ENCODE measurements at places on chromosomes 7 and 10.

DNA sequence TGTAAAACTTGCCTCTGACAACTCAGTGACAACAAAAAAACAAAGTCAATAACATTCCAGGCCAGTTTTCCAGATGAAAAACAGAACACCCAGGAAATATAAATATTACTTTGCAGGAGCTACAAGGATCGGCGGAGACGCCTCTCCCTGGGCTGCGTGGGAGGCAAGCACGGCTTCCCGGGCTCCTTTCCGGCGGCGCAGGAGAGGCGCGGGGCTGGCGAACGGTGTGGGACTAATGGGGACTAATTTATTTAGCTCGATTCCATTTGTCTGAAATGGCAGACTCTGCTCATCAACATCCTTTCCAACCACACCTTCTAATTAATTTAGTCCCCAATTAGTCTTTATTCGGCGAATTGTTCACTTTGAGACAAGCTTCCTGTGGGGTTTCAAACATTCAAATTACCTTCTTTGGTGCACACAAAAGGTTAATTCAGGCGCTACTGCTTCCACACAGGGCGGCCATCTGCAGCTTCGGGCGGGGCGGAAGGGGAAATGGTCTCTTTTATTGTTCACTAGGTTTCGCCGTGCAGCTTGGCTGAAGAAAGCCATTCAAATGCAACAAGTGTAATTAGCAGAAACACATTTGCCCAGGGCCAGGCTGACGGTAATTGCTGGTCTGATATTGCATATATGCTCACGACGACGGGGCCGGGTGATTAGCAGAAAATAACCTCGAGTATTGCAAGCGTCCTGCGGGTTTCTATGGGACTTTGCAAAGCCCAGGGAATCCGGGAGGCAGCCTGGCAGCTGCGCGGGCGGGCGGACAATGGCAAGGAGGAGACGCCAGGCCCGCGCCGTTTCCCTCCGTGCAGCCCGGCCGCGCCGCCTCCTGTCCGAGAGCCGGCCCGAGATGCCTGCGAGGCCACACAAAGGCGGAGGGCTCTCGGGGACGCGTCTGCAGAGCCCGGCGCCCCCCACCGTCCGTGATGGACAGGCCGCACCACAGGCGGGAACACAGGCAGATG is 270.1 kb downstream of the PTPRN2 start:
- DNase-seq = no peak

GRCh38 chr7:16071246-16071857 is 350.0 kb downstream of the CRPPA start:
- DNase-seq = peak; percentile 15

GRCh38 chr7:113828581-113828980 is 90.2 kb downstream of the PPP1R3A start:
- DNase-seq = no peak

DNA sequence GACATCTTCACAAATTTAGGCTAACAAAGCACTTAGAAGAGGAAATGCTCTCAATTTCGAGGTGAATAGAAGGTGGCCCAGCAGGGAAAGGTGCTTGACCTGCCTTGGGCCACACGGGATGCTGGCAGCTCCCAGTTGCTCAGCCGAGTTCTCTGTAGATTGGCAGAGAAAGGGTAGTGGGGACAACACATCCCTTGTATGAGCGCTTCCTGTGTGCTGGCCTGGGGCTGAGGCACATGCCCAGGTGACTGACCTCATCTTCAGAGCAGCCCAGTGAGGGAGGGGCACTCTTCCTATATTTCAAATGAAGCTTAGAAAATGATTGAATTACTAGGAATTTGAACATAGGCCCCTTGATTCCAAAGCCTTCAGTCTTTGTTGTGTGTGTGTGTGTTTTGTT is 20.2 kb downstream of the BAG3 start:
- no peak for DNase-seq

- DNase-seq = no peak
Observed at GRCh38 chr10:130018730-130019185, 54.7 kb upstream of the EBF3 start.

DNA sequence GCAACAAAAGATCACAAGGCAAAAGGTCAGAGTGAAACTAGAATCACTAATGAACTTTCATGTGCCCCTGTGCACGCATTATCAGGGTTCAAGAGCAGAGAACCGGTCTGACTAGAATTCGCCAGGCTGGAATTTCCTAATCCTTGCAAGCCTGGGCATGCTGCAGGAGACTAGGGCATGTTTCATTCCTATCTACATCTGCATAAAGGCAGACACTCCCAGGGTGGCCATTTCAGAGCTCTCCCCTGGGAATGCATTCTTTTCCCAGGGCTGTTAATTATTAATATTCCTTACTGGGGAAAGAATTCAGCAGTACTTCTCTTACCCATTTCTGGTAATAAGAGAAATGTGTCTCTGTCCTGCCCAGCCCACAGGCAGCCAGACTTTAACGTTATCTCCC is 90.5 kb downstream of the CDC14C start:
- DNase-seq = no peak

- no peak for DNase-seq
Observed at GRCh38 chr10:88608780-88609179, 22.2 kb downstream of the LIPJ start.

GRCh38 chr10:44310762-44311562 is 73.9 kb downstream of the CXCL12 start:
- peak; percentile 74 for DNase-seq

DNA sequence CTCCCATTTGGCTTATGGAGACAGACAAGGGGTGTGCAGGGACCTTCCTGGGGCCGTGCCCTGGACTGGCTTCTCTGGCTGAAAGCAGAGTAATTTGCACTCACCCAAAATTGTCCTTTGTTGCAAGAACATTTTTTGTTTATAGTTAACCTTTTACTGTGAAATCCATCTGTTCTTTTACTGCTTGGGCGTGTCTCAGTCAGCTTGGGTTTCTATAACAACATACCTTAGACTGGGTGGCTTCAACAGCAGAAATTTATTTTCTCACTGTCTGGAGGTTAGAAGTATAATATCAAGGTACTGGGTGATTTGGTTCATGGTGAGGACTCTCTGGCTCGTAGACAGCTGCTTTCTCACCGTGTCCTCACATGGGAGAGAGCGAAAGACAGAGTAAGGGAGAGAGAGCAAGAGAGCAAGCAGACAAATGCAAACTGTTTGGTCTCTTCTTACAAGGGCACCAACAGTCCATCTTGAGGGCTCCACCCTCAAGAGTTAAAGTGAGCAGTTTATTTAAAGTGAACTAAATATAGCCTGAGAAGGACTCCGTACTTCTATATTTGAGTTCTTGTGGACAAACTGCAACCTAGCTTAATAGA is 131.0 kb upstream of the NPY start:
- DNase-seq = no peak

- DNase-seq = no peak
Observed at GRCh38 chr7:105355701-105356100, 33.0 kb downstream of the SRPK2 start.

DNA sequence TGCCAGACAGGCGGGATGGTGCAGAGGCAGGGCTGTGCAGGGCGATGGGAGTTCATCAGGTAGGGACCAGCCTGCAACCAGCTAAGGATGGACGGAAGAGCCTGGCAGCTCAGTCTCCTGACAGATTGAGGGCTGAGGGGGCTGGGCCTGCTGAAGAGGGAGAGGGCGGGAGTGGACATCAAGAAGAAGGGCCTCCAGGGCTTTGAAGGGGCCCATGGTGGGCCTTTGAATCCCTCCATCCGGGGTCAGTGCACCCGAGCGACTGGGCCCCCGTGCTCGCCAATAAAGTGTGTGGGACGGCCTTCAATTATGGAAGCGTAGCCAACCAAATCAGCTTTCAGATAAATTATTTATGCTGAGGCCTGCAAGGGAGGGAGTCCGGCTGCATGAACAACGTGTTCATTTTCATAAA is 431.2 kb downstream of the RPS24 start:
- no peak for DNase-seq

- no peak for DNase-seq
Observed at GRCh38 chr7:123131140-123131539, 68.6 kb downstream of the SLC13A1 start.

GRCh38 chr7:110253093-110253492 is 837.8 kb upstream of the LRRN3 start:
- no peak for DNase-seq

DNA sequence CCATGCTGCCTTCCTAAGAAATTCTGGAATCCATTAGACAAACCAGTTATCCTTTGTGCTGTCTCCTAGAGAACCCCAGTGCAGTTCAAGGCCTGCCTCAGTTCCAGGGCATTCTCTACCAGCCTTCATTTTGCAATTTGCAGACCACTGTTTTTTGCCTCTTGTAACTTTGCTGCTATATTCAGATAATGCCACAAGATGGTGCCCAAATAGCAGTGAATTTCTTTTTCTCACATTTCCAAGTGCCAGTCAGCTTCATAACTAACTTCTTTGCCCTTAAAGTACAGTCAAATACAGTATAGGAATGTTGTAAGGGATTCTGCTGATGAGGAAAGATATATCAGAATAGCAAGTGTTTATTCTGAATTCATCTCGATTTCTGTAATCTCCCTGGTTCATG is 25.2 kb downstream of the LOXL4 start:
- no peak for DNase-seq

GRCh38 chr7:151198945-151199848 is 11.1 kb downstream of the H2BK1 start:
- no peak for DNase-seq

GRCh38 chr7:158584407-158584806 is 3.2 kb downstream of the PTPRN2 start:
- DNase-seq = no peak

DNA sequence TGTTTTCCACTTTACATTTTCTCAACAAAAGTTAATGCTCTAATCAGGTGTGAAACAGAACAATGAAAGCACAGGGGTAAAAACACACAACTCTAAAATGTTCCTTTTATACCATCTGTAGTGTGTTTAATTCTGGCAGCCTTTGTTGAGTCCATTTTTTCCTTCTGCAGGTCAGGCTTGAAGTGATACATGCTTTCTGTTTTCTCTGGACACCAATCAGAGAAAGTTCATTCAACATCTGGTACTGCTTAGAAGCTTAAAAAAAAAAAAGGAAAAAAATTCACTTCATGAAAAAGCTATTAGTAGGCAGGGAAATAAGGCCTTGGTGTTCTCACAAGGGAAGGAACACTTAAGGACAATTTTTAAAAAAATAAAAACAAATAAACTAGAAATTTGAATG is 231.3 kb upstream of the RHOBTB1 start:
- DNase-seq = no peak

DNA sequence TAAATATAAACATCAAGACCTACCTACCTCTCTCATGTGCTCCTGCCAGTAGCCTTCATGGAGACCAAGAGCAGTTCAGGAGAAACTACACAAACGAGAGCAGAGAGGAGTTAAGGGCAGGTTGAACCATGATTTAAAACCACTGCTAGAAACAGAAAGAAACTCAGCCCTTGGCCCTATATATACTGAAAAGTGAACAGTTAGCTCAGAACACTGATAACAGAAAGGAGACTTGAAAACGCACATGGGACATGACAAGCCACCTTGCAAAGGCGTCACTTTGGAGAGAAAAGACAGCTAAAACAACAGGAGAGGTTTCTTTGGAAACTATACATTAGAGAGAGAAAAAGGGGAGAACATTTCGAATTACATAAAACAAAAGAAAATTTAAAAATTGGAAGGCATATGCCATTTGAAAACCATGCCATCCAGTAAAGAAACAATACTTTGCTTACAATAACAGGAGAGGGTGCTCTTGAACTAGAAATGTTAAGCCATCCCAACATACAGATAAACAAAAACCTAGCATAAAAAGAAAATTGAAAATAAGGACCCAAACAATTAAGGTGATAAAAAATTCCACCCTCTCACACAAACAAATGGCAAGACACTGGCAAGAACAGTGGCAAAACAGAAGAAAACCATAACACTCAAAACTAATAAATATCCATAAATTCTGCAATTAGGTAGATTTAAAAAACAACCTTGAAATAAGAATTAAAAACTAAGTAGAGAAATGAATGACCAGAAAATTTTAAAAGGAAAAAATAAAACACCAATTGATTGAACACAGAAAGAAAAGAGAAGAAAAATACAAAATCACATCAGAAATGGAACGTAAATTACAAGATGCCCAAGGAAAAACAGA is 232.7 kb downstream of the IMMP2L start:
- no peak for DNase-seq

DNA sequence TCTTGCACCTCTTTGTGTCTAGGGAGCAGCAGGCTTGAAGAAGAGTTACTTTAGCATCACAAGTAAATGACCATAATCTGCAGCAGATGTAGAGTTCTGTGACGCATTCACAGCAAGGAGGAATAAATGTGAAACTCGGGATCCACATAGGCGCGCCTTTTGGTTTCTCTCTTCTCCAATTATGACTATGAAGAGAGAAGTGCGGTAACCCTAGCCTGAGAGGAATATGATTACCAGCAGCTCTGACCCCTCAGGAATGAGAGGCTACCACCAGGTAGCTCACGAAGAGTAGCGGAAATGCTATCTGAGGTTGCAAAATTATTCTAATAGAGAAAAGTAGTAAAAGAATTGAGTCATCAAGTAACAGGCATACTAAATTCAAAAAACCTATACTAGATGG is 25.2 kb upstream of the DMTF1 start:
- no peak for DNase-seq

- no peak for DNase-seq
Observed at GRCh38 chr10:131452926-131453720, 141.6 kb upstream of the TCERG1L start.

DNA sequence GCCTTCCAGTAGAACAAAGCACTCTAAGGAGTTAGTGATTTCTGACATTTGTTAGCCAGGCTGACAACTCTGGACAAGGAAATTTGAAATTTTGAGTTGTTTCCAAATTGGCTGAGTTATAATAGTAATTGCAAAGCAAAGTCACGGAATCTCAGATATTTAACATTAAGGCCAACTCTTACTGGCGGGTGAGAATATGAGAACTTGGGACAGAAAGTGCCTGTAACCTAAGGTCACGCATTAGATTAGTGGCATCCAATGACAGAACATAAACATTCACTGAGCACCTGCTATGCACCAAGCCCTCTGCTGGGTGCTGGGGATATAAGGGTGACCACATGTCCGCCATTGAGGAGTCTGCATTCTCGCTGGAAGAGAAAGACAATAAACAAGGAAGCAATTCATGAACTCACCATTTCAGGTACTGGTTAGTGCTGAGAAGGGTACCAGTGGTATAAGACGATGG is 45.5 kb upstream of the CHST15 start:
- no peak for DNase-seq

GRCh38 chr7:108079648-108080591 is 50.2 kb downstream of the LAMB4 start:
- peak; percentile 85 for DNase-seq
